ENCODE measurements at places on chromosomes 7 and 10.
A peak's percentile ranks its signal among the peaks of the same experiment; 100 is the strongest.

- DNase-seq, result no peak
Measured at GRCh38 chr10:126448091-126448490, 59.8 kb upstream of the ADAM12 start.

DNA sequence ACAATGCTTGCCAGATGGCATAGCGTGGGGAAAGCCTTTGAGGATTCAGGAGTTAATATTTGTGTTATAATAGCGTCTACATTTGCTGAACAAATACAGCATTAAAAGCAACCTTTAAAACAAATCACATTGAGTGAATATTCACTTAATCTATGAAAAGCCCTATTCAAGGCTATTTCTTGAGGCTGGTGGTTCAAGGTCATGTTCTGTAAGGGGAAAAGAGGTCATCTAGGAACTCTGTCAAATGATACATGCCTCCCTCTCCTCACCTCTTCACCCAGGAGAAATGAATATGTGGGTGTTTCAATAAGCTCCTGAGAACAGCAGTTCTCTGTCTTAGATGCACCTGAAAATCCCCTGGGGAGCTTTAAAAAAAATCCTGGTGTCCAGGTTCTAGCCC is 303.0 kb downstream of the ELMO1 start:
- no peak for DNase-seq

GRCh38 chr7:116311816-116312471 is 101.6 kb downstream of the TES start:
- no peak for DNase-seq

DNA sequence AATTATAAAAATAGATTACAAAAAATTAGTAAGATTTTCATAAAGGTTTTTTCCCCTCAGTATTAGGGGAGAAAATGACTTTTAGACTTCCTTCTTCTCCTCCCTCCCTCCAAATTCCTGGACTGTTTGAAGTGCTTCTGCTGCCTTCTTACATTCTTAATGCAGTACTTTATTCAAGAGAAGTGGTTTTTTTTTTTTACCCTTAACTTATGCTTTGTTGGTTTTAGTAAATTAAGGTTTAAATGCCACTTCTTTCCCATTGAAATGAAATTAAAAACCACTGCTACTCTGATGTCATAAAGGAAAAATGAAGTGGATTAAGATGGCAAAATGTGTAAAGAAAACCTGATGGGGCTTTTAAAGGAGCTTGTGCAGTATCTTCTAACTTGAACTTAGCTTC is 140.7 kb downstream of the VTI1A start:
- DNase-seq, result no peak

DNA sequence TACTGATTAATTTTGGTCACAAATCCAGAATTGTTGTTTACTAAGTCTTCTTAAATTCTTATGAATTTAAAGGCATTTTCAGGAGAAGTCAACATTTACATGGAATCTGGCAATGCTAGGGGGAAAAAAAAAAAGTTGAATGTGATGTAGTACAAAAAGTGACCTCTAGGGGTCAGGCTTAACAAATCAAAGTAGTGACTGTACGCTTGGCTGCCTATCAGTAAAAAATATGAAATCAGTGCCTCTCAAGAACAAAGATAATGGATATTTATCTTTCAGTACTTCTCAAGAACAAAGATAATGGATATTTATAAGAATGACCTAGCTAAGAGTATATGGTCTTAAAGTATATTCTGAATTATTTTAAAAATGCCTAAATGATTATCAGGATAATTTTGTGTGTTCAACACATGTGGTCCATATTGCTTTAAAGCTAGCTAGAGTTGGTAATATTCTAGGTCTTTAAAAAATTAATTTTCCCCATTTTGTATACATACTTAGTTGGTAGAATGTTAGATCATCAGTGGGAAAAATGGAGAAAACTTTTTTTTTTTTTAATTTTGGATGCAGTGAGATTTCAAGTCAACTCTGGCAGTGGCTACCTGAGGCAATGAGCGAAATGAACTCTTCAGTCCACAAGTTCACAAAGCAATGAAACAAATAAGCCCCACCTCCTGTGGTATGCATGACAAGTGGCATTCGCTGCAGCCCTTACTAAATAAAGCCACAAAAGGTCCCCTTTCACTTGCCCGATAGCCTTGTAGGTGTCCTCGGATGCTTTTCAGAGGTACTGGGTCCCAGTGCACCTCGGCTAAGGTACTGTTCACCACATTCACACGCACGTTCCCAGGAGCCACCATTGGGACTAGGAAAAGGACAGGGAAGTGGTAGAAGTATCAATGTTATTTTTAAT is 51.2 kb upstream of the LAMB4 start:
- no peak for DNase-seq

DNA sequence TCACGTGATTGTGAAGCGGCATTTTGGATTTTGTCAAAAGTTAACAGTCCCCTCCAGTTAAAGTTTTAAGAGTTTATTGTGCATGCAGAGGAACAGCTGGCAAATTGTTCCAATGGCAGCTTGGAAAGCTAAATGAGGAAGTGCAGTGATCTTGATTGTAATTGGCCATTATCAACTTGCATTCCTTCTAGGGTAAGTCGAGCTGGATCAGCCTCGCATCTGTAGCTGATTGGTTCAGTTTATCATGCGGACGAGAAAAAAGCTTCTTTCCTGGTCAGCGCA is 566 bp downstream of the ZNF789 start:
- no peak for DNase-seq

GRCh38 chr10:122001698-122002097 is 12.7 kb downstream of the TACC2 start:
- no peak for DNase-seq

- no peak for DNase-seq
Measured at GRCh38 chr7:19099194-19099593, 18.2 kb downstream of the TWIST1 start.

- no peak for DNase-seq
Measured at GRCh38 chr7:81482600-81483186, 287.2 kb downstream of the HGF start.

DNA sequence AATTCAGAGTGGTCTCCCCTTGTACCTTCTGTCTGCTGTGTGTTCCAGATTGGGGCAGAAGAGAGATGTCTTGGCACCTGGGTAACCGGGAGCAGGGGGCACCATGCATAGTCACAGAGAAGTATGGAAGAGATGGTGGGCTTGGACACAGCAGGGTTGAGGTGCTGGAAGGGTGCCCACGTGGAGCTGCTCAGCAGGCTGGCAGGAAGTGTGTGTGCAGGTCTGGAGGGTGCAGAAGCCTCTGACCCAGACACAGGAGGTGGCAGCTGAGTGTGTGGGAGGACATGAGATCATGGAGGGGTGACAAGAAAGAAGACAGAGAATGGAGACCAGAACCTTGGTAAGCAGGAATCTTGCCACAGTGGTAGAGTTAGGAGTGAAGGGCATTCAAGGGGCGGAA is 42.3 kb upstream of the DUSP5 start:
- DNase-seq, result peak; percentile 64

- no peak for DNase-seq
Measured at GRCh38 chr7:13072014-13072413, 384.6 kb downstream of the ARL4A start.

DNA sequence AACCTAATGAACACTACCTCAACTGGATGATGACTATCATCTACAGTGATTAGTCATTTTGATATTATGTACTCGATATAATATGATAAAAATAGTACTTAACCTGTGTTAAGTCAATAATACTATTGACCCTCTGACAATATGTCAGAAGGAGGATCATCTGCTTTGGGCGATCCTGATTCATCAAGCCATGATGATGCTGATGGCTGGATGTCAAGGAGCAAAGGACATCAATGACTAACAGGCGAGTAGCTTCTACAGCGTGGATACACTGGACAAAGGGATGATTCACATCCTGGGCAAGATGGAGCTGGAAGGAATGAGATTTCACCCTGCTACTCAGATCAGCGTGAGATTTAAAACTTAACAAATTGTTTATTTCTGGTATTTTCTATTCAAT is 94.4 kb upstream of the SKAP2 start:
- no peak for DNase-seq

DNA sequence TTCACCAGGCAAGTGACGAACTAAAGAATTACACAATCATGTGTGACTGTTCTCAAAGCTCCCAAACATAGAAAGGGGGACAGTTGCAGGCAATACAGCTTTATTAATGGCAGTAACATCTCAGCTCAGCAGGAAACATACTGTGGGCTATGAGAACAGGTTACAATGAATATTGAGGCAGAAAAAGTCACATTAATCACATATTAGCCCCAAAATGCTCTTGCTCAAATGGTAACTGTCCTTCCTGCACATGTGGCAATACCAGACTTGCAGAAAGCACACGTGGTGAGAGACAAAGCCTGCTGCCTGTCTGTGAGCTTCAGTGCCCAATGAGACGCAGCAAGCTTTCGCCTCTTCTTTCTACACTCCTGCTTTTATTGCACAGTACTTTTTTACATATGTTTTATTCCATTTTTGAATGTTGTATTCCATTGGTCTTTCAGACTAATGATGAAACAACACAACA is 104.9 kb upstream of the ACBD5 start:
- no peak for DNase-seq

GRCh38 chr7:131557652-131558385 is 1.4 kb upstream of the PODXL start:
- DNase-seq, result no peak

GRCh38 chr10:76546411-76546810 is 1091.2 kb downstream of the KCNMA1 start:
- no peak for DNase-seq

- no peak for DNase-seq
Measured at GRCh38 chr10:91573320-91573719, 59.6 kb downstream of the PPP1R3C start.

DNA sequence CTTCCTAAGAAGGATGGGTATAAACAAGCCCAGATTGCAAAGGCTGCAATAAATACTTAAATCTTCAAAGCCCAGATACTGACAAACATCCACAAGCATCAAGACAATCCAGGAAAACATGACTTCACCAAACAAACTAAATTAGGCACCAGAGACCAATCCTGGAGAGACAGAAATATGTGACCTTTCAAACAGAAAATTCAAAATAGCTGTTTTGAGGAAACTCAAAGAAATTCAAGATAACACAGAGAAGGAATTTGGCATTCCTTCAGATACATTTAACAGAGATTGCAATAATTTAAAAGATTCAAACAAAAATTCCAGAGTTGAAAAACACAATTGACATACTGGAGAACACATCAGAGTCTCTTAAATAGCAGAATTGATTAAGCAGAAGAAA is 23.0 kb downstream of the GSDME start:
- no peak for DNase-seq

- DNase-seq, result peak; percentile 36
Measured at GRCh38 chr7:157703131-157703530, 366.3 kb downstream of the DNAJB6 start.

GRCh38 chr10:119383174-119383856 is 159.2 kb downstream of the RGS10 start:
- no peak for DNase-seq

GRCh38 chr10:132243626-132244025 is 56.9 kb downstream of the DPYSL4 start:
- DNase-seq, result no peak

DNA sequence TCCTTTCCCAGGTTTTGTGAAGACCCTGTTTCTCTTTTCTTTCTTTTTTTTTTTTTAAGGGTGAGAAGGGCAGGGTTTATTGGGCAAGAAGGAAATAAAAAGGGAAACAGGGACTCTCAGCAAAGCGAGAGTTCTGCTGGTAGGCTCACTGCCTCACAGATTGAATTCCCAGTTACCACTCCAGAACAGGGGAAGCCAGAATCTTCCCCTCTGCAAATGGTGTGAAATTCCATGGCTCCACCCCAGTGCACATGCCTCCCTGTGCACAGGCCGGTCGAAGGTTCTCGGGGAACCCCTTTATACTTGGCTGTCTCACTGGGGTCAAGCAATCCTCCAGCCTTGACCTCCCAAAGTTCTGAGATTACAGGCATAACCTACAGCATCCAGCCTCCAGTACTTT is 10.5 kb upstream of the GUSB start:
- no peak for DNase-seq

GRCh38 chr7:92802406-92802805 is 34.0 kb downstream of the CDK6 start:
- DNase-seq, result no peak

GRCh38 chr7:17103170-17103569 is 195.3 kb upstream of the AHR start:
- DNase-seq, result no peak

GRCh38 chr10:100858261-100858660 is 54.5 kb upstream of the SLF2 start:
- DNase-seq, result no peak
